ENCODE measurements at places on chromosomes 7 and 10. TPM values are rescaled to one million over a fixed set of nuclear protein-coding genes. Genes with fewer than 3 reads are reported as not detected.

The WDR86 gene
- total RNA-seq: 5.9 TPM

The PRF1 gene
- 8.8 TPM for total RNA-seq

The PIK3CG gene
- total RNA-seq: 8.6 TPM

The CTAGE15 gene
- 2.2 TPM for total RNA-seq

The FAM25C gene
- not detected for total RNA-seq
